NCI-H2081 (cell line): ENCODE measurements at places on chromosomes 3 and 15.

DNA sequence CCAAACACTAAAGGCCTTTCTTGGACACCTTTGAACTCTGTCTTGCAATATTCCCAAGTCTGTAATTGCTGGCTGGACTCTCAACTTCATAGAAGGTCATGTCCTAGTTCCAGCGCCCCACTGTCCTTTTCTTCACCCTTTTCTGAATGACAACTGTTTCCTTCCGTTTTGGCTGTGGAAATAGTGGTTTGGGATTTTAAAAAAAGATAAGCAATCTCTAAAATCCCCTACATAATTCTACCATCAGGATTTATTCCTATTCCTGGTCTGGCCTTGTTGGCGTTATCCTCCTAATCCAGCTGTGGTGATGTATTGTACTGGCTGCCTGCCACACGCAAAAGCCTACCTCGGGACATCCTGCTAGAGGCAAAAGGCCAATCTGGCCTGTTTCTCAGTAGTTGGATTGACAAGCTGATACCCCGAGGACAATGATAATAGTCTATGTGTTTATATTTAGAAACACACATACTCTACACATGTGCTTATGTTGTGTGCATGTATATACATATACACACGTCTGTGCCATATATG, 440.3 kb upstream of the DPH6 start:
- DNase-seq = no peak

DNA sequence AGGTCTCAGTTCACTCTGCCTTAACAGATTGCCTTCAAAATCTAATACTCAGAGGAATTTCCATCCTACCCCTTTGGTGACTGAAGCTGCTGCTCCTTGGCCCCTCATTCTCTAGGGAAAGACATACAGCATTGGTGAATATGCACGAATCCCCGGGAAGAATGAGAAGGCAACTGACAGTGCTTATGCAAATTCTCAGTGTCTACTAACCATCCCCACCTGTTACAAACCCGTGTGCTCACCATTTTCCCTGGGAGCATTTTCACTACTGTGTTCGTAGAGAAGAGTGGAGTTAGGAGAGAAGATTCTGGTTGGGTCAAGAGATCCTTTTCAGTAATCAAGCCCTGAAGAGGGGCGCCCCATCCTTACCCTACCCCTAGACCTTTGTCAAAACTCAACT, 37.7 kb downstream of the SYNM start:
- no peak for DNase-seq

DNA sequence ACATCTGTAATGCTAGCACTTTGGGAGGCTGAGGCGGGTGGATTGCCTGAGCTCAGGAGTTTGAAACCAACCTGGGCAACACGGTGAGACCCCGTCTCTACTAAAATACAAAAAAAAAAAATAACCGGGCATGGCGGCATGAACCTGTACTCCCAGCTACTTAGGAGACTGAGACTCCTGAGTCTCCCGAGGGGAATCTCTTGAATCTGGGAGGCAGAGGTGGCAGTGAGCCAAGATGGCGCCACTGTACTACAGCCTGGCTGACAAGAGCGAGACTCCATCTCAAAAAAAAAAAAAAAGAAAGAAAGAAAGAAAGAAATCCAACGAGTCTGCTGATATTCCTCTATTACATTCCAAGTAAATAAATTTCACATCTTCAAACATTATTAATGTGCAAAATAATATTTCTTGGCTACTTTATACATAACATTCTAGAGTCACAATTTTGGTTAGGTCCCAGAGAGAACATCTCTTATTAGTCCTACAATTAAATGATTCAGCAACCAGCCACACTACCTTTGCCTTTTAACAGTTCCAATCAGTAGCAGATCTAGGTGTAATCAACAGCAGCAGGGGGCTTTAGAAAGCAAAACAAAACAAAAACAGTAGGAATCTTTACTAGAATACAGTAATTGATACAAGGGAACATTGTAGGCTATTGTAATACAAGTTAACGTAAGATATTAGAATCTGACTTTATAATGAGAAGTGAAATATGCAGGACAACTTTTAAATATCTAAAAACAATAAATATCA, 195.8 kb downstream of the TBC1D5 start:
- no peak for DNase-seq

GRCh38 chr3:73060302-73060723, 1.1 kb upstream of the EBLN2 start:
- DNase-seq = no peak

GRCh38 chr3:123743121-123743520, 141.0 kb downstream of the MYLK start:
- no peak for DNase-seq

GRCh38 chr15:91061997-91062396, 38.1 kb upstream of the SV2B start:
- DNase-seq = no peak

GRCh38 chr3:139355891-139356290, 12.1 kb downstream of the MRPS22 start:
- no peak for DNase-seq

DNA sequence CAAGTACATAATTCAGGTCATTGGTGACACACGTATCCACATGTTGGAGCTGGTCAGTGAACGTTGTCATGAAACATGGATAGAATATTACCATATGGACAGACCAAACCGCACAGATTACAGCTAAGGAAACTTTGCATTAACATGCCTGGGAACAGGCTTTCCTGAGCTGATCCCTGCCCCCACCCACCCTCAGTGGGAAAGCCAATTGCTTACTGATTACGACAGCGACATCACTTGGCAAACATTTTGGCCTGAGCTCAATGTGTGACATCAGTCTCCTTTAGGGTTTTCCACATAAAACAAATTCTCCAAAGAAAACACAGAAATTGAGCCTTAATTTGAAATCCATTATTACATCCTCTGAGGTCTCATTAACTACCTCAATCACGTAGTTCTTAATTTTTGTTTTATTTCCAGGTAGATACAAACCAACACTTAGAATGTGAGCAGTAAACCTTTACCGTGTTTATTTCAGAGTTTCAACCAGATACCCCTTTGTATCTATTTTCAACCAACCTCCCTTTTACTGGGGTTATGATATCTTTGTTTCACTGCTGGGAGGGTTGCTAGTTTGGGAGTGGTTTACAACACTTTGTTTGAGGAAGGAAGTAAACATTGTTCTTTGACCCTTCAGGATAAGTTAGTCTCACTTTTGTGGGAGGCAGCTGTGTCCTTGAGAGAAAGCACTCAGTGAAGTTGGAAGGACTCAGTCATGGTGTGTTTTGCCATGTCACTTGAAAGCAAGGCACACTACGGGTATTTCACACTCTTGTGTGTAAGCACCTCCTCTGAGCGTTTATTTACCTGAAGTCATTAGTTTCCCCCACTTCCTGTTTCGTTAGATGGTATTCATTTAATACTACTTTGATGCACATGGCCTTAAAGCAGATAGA, 103.1 kb downstream of the CMSS1 start:
- DNase-seq = no peak

GRCh38 chr3:175077216-175077615, 218.1 kb downstream of the NAALADL2 start:
- peak; percentile 92 for DNase-seq

- peak; percentile 21 for DNase-seq
These were observed 38.3 kb downstream of the SCAPER start for GRCh38 chr15:76866716-76867321.

- no peak for DNase-seq
These were observed 2.3 kb downstream of the IL5RA start for GRCh38 chr3:3107858-3108257.

DNA sequence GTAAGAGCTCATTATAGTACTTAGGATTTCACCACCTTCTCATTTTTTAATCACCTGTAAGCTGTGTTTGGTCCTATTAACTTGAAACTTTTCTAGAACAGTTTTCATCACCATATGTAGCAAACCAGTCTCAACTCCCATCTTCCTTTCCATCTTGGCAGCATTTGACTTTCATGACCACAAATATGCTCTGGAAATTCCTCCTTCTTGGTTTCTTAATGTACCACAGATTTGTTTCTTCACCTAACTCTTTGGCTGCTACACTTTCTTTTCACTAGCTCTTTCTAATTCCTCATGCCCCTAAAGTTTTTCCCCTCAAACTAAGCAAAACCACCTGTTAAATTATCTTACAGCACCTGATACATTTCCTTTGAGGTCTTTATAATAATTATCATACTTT, 13.2 kb upstream of the NMB start:
- no peak for DNase-seq

DNA sequence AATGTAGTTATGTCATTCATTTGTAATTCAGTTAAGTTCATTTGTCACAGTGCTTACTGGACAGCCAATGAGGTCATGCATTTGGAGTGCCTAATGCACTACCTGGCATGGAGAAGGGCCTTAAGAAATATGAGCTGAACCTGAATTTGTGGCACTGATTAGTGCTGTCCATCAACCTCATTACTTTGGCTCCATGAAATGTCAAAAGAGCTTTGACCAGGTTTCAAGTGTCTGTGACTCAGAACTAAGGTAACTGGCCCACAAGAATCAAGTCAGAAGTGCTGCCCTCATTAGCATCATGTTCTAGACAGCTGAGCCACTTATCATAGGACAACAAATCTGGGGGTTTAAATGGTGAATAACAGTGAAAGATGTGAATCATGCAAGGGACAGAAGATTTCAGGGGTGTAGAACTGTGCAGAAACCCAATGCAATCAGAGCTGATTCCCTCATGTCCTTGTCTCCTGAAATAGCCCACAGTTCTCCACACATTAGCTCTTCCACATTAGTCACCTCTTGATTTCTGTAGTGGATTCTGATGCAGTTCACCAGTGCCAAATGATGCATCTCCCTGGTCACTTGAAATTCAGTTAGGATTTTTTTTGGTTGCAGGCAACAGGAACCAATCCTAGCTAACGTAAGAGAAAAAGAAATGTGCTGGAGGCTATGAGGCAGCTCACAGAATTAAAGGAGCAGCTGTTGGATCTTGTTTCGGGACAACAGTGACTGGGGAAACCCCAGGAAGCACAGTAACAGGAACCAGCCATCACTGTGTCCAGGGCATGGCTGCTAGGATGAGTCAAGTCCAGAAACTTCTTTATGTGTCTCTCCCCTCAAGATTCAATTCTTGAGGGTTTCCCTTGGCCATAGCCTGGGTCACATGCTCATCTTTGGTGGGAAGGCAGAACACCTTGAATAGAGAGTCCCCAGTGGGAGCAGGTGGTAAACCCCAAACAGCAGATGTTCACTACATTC, 38.7 kb downstream of the CHST2 start:
- DNase-seq = no peak

- DNase-seq = peak; percentile 67
These were observed 244.1 kb upstream of the PDZRN3 start for GRCh38 chr3:73868688-73869315.

GRCh38 chr15:62569460-62570404, 404.6 kb upstream of the C2CD4B start:
- DNase-seq = peak; percentile 91

- no peak for DNase-seq
These were observed 66.3 kb upstream of the ACAD9 start for GRCh38 chr3:128813097-128813496.

DNA sequence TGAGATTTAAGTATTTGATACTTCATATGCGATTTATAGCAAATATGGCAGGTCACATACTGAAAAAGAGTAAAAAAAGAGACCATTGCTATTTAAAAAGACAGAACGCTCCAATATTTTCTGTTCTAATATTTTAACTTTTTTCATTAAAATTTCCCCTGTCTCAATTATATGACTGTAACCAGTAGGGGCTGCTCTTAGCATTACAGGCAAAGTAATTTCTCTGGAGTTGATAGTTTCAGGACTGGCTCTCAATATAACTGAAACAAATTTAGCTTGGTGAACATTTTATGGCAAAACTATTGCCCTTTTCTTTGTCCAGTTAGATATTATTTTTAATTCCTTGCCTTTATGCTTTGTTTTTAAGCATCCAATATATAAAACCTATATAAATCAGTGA, 286.3 kb upstream of the ROBO2 start:
- DNase-seq = no peak

DNA sequence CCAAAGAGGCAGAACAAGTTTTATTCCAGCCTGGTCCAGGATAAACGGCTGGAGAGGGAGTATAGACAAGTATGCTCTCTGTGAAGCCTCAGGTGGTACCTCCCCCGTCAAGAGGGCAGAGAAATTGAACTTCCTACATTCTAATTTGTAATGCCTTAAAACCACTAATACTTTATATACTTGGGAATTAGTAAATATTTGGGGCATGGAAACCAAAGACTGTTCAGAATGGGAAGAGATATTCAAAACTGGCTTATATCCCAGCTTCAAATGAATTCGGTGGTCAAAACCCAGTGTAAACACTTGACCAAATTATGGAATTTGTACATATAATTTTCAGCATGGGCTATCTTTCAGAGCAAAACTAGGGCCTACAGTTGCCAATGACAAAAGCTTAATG, 122.6 kb downstream of the FBN1 start:
- no peak for DNase-seq

DNA sequence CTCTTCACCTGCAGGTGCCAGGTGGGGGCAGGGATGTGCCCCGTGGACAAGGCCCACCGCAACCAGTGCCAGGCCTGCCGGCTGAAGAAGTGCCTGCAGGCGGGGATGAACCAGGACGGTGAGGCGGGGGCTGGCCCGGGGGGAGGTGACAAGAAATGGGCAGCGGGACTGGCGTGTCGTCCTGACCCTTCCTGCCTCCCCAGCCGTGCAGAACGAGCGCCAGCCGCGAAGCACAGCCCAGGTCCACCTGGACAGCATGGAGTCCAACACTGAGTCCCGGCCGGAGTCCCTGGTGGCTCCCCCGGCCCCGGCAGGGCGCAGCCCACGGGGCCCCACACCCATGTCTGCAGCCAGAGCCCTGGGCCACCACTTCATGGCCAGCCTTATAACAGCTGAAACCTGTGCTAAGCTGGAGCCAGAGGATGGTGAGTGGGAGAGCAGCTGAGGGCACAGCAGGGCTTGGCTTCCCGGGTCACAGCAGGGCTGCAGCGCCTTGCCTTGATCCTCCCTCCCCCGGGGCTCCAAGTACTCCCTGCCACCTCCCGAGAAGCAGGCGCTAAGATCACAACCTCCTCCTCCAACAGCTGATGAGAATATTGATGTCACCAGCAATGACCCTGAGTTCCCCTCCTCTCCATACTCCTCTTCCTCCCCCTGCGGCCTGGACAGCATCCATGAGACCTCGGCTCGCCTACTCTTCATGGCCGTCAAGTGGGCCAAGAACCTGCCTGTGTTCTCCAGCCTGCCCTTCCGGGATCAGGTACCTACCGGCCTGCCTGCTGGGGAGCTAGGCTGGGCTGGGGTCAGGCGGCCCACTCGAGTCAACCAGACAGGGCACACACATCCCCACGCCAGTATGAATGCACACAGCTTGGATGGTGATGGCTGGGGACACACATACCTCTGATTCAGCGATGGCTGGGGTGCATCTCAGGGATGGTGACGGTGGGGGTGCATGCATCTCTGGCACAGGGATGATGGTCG, 1.7 kb downstream of the NR2E3 start:
- DNase-seq = no peak
